ENCODE measurements at places on chromosomes 3 and 15.

DNA sequence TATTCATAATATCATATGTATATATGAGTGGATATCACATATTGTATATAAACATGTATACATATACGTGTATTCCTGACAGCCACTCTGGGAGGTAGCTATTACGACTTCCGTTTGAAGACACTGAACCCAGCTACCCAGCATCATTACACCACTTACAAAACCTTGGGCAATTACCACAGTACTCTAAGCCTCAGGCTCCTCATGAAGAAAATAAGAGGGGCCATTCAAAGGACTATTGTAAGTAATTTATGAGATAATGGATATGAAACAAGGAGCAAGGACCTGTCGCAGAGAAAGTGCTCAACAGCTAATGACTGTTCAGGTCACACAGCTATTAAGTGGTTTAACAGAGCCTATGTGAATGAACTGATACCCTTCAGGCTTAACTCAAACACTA, 52.4 kb downstream of the KCNMB2 start:
- peaks cover 5% of the 10 kb centered on the region for H3K27me3 ChIP-seq
- H3K4me3 ChIP-seq = no peak overlapping the region
- DNase-seq = no peak
- no peak overlapping the region for H3K27ac ChIP-seq

DNA sequence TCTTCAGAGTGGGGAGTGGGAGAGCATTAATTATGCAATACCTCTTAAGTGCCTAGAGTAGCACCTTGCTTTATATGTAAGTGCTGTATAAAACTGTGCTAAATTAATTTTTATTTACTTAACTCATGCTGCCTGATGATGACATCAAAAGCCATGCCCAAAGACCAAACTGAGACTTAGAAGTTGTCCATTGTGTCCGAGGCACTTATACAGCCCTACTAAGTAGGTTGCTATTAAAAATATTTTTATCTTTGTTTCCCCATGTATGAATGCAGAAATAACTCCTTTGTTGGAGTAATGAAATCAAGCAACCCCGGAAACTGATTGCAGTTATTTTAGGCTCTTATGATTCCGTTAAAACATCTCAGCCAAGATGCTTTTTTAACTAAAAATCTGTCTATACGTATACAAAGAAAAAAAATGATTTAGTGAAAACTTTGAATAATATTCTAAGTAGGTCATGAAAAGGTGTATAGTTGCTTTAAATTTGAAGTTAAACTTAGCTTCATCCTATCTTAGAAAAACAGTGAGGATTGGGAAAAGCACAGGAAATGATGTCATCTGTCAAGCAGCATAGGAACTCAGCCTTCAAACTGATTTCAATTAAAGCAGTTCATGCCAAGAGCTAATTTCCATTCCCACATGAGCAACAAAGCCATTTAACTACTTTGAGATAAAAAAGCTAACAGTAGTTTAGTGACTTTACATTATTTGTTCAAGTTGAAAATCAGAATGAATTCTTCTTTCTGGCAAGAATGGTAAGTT, 43.0 kb downstream of the FBN1 start:
- no peak for DNase-seq
- no peaks in the 10 kb centered on the region for H3K36me3 ChIP-seq
- H3K4me3 ChIP-seq = no peak overlapping the region
- H3K4me1 ChIP-seq = no peaks in the 10 kb centered on the region

GRCh38 chr15:68284616-68285258, 7.2 kb downstream of the FEM1B start:
- H3K4me3 ChIP-seq = no peak overlapping the region
- peaks cover 44% of the 10 kb centered on the region for H3K4me1 ChIP-seq

DNA sequence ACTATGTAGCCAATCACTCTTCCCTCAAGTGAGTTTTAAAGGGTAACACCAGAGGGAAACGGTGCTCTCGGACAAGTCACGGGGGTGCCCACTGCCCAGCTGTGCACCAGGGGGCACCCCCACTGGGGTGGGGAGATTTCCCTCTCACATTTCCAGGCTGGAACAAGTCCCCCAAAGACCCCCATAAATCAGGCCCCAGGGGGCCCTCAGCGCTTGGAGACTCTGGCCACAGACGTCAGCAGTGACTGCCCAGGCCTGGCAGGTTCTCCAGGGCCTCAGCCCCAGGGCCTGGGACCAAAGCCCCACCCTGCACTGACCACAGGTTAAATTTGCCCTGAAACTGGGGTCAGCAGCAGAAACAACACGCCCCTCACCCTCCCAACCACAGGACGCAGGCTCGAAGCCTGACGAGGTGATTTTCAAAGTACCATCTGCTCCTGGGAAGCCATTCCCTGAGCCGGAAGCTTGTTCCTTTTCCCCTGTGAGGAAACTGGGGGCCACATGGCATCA, 17.0 kb downstream of the XXYLT1 start:
- no peak for DNase-seq
- H3K27me3 ChIP-seq = no peaks in the 10 kb centered on the region
- no peak overlapping the region for H3K27ac ChIP-seq
- H3K36me3 ChIP-seq = no peaks in the 10 kb centered on the region

- no peak for DNase-seq
- H3K27ac ChIP-seq = no peak overlapping the region
- H3K4me3 ChIP-seq = no peak overlapping the region
- peaks cover 18% of the 10 kb centered on the region for H3K36me3 ChIP-seq
These were observed 102.0 kb downstream of the GTPBP8 start for GRCh38 chr3:113092746-113093145.

- H3K27ac ChIP-seq = no peak overlapping the region
- no peak for DNase-seq
- H3K4me1 ChIP-seq = no peaks in the 10 kb centered on the region
- no peak overlapping the region for H3K4me3 ChIP-seq
- no peaks in the 10 kb centered on the region for H3K36me3 ChIP-seq
- H3K27me3 ChIP-seq = peaks cover 63% of the 10 kb centered on the region
These were observed 10.0 kb upstream of the MANF start for GRCh38 chr3:51375136-51375535.

DNA sequence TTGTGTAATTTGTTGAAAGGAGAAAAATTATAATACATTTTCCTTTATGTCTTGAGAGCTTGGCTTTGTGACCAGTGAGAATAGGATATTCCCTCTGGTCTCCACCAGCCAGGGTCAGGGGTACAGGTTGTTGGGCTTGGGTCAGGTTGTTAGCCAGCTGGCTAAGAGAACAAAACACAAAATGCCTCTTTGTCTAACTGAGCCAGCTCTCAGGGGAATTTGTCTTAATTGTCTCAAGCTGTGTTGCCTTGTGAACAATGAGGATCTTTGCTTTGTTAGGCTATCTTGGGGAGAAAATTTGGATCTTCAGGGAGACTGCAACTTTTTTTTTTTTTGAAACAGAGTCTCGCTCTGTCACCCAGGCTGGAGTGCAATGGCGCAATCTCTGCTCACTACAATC, 17.7 kb upstream of the GK5 start:
- H3K36me3 ChIP-seq = no peaks in the 10 kb centered on the region
- peaks cover 40% of the 10 kb centered on the region for H3K27me3 ChIP-seq

DNA sequence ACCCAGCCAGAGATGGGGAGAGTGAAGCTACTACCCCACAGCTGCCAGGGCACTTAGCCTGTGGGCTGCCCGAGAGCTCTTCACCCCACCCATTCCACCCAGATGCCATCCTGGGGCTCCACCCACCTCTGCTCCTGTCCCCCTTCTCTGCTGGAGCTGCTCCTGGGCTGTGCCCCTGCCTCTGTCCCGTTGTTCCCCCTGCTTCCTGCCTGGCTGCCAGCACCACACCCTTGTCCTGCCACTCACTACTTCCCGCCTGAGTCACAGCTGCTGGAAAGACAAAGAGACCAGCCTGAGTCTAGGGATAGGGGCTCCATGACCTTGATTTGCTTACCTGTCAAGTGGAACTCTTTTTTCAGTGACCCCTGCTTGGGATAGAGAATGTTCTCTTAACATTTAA, 12.4 kb downstream of the GNAI2 start:
- no peak for DNase-seq
- no peak overlapping the region for H3K4me3 ChIP-seq
- peaks cover 78% of the 10 kb centered on the region for H3K4me1 ChIP-seq
- no peaks in the 10 kb centered on the region for H3K36me3 ChIP-seq
- H3K27me3 ChIP-seq = no peaks in the 10 kb centered on the region
- H3K27ac ChIP-seq = no peak overlapping the region

DNA sequence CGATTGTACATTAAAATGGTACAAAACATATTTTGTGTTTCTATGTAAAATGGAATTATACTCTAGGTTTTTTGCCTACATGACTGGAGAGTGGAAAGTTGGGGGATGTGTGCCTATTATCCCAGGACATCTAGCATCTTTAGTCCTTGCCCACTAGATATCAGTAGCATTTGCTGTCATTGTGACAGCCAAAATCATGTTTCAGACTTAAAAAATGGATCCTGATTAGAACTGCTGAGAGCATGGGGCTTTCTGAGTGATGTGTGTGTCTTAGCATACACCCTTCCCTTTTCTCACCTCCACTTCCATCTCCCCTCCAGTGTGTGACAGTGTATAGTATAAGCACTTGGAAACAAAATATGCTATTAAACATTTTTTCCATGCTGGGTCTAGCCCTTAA, 13.3 kb downstream of the ARMC8 start:
- no peaks in the 10 kb centered on the region for H3K27me3 ChIP-seq
- DNase-seq = no peak
- H3K4me1 ChIP-seq = peaks cover 40% of the 10 kb centered on the region
- H3K4me3 ChIP-seq = no peak overlapping the region
- no peak overlapping the region for H3K27ac ChIP-seq
